LoVo (cell line): ENCODE measurements at places on chromosomes 2 and 18.

DNA sequence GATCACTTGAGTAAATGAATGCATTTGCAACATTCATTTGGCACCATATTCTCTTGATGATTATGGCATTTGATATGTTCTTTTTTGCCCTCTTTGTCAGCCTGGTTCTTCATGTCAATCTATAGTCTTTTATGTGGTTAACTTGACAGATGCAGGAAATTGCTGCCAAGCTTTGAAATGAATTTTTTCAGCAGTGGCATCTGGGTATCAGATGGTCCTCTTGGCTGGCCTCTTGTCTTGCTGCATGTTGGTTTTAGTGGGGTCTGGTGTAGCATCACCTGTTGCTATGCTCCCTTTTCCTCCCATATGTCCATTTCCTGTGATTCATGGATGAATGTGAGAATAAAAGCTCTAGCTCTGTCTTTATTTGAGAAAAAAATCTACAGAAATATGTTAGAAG, 119.9 kb downstream of the DPP4 start:
- DNase-seq: no peak

GRCh38 chr2:98556344-98557033, 51.8 kb downstream of the COA5 start:
- DNase-seq: no peak

- no peak for DNase-seq
These were observed 171.1 kb downstream of the ZEB2 start for GRCh38 chr2:144348846-144349245.

- no peak for DNase-seq
These were observed 30.5 kb upstream of the RMDN2 start for GRCh38 chr2:37894601-37895000.

GRCh38 chr2:97745474-97746174, 32.2 kb downstream of the ZAP70 start:
- DNase-seq: no peak

DNA sequence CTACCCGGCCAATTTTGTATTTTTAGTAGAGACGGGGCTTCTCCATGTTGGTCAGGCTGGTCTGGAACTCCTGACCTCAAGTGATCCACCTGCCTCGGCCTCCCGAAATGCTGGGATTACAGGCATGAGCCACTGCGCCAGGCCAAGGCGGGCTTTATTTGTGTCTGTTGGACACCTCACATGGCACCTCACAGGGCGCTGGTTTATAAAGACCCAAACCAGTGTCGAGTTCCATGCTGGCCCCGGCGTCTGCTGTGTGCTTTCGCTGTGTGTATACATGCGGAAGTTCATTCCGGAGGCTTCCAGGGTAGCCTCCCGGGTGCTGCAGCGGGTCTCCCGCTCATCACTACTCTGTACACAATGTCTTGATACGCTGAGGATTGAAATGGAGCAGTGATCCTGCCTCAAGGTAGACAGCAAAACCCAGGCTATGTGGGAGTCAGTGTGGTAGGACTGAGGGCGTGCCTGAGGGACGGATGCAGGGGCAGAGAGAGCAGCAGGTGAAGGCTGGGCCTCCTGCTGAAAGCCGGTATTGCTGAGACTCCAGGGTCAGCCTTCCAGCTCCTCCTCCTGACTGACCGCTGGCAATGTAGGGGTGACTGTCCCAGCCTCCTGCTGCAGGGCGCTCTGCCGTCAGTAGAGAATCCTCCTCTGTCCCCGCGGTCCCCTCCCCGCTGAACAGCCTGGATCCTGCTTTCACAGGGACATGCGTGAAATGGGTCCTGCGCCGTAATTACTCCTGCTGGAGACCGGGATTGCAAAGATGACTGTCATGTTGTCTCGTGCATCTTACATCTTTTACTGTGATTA, 22.7 kb downstream of the LDLRAD4 start:
- no peak for DNase-seq

DNA sequence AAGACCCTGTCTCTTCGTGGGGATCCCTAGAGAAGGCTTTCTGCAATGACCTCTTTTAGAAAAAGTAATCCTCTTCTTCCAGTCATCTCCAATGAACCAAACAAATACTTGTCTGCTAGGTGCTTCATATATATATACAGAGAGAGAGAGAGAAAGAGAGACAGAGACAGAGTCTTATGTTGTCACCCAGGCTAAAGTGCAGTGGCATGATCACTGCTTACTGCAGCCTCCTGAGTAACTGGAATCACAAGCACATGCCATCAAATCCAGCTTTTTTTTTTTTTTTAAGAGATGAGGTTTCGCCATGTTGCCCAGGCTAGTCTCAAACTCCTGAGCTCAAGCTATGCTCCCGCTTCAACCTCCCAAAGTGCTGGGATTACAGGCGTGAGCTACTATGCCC, 18.6 kb upstream of the PKDCC start:
- DNase-seq: no peak

GRCh38 chr18:74155276-74155675, 7.0 kb downstream of the TIMM21 start:
- no peak for DNase-seq

DNA sequence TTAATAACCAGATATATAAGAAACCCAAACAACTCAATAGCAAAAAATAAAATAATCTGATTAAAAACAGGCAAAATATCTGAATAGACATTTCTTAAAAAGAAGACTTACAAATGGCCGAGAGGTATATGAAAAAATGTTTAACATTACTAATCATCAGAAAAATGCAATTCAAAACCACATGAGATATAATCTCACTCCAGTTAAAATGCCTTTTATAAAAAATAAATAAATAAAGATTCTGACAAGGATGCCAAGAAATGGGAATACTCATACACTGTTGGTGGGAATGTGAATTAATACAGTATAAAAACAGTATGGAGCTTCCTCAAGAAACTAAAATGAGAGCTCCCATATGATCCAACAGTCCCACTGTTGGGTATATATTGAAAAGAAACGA, 33.9 kb upstream of the BMP10 start:
- no peak for DNase-seq

DNA sequence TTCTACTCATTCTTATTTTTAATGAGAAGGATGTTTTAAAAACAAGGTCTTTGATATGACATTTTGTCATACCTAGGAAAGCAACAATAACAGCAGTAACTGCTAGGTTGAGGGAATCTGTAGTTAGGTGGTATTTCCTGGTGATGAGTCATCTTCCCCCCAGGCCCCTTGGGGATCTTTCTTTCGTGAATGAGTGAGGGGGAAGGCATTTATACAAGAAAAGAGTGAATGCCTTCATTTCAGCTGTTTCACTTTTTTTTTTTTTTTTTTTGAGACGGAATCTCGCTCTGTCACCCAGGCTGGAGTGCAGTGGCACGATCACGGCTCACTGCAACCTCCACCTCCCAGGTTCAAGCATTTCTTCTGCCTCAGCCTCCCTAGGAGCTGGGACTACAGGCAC, 108.6 kb downstream of the MAP4K4 start:
- peak; percentile 19 for DNase-seq

DNA sequence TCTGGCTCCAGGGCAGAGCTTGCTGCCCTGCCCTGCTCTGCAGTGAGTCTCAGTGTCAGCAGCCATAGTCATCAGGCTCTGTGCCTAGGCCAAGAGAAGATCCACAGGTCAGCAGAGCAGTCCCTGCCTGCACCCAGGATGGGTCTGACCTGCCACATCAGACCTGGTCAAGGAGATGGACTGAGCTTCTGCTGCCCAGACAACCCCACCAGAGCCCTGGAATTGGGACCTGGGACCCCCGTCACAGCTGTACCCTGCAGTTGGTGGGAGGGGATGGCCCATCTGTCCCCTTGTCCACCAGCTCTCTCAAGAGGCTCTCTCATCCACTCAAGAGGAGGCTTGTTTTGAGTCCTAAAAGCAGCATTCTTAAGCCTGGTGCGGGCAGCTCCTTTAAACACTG, 142.6 kb downstream of the TFCP2L1 start:
- no peak for DNase-seq

DNA sequence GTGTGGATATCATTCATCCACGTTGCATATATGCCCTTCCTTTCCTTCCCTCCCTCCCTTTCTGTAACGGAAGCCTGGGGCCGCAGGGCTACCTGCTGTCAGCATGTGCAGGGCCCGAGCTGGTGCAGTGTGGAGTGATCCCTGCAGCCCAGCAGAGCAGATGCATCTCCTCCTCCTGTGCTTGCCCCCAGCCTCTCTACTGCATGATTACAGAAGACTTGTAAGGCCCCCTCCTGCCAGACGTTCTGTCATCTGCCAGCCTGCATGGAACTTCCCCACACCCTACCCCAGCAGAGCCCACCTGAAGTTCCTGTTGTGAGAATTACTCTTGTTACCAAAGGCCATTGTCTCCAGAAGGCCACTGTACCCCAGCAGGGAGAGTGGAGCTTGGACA, 67.5 kb upstream of the FOSL2 start:
- DNase-seq: no peak

DNA sequence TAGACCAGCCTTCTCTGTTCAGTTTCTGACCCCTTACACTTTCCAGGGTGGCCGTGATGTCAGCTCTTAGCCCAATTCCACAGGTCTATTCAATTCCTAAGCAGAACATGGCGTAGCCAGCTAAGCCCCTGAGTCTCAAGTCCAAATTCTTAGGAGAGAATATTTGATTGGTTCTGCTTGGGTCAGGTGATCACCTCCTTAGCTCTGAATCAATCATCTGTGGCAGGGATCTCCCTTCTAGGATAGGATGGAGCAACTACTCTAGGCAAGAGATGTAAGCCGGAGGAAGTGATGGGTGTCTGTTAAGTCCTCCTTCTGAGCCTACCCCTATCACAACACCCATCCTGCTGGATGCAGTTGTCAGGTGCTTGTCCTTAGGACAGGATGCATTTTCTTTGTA, 11.1 kb downstream of the UCN start:
- DNase-seq: no peak

- DNase-seq: no peak
These were observed 84.5 kb upstream of the DTNB start for GRCh38 chr2:25757906-25758305.

GRCh38 chr2:240459401-240460252, 24.2 kb downstream of the GPC1 start:
- DNase-seq: no peak

DNA sequence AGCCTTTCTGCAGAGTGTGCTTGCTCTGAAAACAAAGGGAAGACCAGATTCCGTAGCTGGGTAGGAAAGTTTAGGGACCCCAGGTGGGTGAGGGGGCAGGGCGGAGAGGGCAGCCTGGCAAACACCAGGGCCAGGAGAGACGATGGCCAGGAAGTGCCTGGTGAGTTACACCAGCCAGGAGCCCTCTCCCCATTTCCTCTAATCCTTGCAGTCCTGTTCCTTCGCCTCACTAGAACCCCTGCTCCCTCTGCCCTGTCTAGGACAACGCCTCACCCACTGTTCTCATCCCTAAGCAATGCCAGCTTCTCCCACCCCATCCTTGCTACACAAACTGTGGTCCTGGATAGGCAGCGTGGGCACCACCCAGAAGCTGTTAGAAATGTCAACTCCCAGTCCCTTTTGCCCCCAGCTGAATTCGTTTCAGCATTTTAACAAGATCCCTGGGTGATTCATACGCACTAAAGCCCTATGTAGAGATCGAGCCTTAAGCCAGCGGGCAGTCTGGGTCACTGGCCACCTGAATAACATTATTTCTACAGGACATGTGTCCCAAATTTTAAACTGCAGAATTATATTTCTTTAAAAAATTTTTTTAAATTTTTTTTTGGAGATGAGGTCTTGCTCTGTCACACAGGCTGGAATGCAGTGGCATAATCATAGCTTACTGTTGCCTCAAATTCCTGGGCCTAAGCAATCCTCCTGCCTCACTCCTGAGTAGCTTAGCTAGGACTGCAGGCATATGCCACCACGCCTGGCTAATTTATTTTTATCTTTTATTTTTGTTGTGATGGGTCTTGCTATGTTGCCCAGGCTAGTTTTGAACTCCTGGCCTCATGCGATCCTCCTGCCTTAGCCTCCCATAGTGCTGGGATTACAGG, 10.9 kb downstream of the WIPF1 start:
- DNase-seq: no peak

- DNase-seq: no peak
These were observed 336.6 kb downstream of the DSC3 start for GRCh38 chr18:30705943-30706342.

DNA sequence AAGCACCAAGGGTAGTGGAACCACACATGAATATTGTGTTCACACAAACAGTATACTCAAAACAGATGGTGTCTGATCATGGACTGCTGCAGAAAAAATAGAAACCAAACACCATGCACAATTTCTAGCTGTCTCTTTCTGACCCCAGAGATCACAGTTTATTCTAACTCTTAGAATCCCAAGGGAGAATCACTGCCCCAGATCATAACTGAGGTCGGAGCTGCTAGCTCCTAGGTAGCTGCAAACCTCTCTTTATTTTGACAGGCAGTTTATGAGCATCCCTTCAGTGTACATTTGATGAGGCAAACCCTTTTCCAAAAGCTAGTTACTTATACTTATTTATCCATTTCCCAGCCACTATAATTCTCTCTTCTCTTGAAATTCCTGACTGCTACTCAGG, 439.1 kb upstream of the HNMT start:
- DNase-seq: no peak

DNA sequence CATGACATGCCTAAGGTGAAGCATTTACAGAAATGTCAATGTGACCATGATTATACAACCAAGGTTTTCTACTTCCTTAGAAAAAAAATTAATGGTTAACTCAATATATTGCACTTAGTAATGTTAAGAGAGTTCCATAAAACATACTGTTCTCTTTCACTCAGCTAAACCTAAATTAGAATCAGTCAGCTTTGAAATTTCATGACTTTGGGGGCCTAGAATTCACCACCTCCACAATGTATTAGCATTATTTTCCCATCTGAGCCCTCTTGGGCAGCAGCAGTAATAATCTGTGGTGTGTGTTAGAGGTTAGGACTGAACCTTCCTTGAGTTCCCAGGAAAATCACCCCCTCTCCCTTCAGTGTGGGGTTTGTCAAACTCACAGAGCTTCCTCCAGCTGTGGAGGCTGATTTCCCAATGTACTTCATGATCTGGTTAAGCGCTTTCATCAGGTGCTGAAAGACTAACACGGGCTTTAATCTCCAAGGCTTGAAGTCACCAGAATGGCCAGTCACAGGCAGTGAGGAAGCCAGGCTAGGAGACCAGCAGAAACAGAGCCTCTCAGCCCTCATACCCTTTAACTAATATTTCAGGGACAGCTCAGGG, 7.1 kb upstream of the UPP2 start:
- peak; percentile 31 for DNase-seq

- DNase-seq: peak; percentile 39
These were observed 8.2 kb upstream of the SMARCAL1 start for GRCh38 chr2:216404010-216404618.

- DNase-seq: no peak
These were observed 289.6 kb downstream of the SOCS6 start for GRCh38 chr18:70578480-70578879.

- no peak for DNase-seq
These were observed 93.8 kb downstream of the ROCK2 start for GRCh38 chr2:11250400-11251196.

DNA sequence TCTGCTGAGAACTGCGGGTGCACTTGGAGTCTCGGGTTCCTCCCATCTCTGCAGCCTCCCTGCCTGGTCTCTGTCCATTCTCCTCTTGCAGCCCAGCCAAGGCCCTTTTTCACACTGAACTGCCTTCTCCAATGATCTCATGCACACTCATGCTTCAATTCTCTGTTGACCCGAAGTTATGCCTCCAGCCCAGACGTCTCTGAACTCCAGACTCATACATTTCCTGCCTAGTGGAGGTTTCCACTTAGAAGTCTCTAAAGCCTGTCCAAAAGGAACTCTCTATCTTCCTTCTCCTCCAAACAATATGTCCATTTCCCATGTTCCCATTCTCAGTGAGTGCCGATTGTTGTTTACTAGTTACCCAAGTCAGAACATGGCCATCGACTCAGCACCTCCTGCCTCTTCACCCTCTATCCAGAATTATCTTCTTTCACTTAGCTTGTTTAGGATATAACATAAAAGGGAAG, 155.2 kb downstream of the IRS1 start:
- no peak for DNase-seq
